ENCODE measurements at places on chromosomes 7 and 10.

- no peak for DNase-seq
Measured at GRCh38 chr7:22220941-22221340, 136.0 kb downstream of the RAPGEF5 start.

GRCh38 chr10:83649471-83649870, 489.8 kb upstream of the GHITM start:
- DNase-seq, result no peak

GRCh38 chr10:19488592-19489280, 327.5 kb upstream of the PLXDC2 start:
- DNase-seq, result no peak

GRCh38 chr10:17527514-17528146, 73.2 kb upstream of the ST8SIA6 start:
- DNase-seq, result no peak

- no peak for DNase-seq
Measured at GRCh38 chr7:44072364-44073231, 7.2 kb upstream of the PGAM2 start.

DNA sequence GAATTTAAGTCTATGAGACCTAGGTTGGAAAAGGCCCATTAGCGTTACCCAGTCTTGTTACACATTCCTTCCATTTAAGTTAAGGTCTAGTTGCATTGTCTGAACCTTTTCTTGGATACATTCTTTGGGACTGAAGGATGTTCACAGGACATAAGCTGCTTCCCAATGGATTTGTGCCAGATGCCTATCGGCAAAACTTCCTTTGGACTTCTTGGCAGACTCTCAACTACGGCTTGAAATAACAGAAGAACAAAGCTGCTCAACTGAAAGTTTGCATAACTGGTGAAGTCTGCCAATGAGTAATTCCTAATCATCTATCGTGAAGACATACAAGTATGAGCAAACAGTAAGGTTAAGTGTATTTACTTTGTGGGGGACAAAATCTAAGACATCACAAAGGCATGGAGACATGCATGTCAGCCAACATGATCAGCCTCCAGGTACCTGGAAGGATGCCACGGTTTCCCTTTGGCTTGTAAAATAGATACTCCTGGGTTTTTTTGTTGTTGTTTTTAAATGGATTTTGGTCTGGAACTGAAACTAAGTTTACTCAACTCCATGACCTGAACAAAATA, 35.4 kb downstream of the MALSU1 start:
- no peak for DNase-seq

GRCh38 chr7:135269921-135270320, 36.3 kb downstream of the STRA8 start:
- no peak for DNase-seq

DNA sequence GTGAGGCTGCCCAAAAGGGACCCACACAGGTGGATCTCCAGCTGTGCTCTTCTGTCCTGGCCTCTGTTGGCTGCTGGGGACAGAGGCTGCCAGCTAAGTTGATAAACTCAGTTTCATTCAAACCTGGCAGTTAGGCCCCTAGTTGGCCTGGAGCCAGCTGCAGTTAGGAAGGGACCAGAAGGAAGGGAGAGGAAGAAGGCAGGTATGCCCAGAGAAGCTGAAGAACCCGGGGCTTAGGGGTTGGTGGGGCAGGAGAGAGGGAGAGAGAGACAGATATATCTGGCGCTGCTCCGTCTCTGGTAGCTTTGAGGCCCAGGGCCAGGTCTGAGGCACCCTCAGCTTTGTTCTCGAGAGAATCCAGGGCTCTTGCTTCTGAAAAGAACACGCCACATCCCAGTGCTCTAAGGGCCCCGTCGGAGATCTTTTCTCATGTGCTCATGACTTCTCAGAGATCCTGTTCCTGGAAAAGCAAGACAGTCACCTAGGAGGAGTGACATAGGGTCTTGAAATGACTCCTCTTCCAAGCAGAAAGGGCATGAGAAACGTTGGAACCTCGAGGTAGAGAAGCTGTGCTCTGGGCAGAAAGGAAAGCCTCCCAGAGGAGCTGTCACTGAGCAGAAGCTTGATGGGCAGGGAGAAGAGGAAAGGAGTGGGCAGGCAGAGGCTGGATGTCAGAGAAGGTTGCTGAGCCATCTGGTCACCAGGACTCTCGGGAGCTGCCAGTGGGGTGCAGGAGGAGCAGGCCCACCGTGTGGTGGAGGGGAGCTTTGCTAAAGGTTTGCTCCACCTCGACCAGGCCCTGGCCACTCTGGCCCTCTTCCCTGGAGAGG, 153.6 kb downstream of the ARHGAP21 start:
- no peak for DNase-seq

DNA sequence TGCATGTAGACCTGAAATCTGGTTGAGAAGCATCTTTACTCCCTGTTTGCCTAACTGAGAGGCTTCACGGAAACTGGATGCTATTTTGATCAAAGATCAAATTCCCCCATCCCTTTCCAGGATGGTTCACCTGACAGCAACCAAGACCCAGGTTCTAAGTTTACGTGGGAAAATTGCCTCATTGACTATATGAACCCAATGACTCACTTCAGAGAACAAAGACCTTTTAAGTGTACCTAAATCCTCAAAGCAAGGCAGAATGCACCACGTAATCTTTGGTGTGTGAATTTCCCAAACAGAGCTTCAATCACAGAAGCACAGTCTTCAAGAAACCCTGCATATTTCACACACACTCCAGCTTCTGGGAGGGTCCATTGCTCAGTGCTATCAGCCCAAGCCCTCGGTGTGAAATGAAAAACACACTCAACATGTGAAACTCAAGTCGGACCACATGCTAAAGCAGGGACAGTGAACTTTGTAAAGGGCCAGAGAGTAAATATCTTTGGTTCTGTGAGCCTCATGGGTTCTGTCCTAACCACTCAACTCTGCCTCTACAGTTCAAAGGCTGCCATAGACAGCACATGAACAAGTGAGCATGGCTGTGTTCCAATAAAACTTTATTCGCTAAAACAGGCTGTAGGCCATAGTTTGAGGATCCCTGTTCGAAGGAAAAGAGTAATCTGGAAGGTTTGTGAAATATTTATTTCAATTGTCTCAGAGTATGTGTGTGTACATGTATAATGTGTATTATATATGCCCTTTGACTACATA, 275.6 kb upstream of the FOXK1 start:
- DNase-seq, result no peak

DNA sequence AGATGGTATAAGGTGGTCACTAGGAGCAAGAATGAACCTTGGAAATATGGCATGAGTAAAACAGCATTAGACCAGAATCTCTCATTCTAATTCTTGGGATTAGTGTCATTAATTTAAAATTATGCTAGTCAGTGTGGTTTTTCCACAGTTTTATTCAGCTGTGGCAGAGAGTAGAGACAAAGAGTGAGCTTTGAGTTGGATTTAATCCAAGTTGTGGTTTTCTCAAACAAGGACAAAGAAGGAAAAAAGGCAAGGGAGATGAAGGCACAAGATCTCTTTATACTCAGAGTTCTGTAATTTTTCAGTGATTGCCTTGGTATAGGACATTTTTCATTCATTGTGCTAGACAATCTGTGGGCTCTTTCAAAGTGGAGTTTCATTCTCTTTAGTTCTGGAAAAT, 28.2 kb upstream of the AKAP9 start:
- DNase-seq, result no peak

DNA sequence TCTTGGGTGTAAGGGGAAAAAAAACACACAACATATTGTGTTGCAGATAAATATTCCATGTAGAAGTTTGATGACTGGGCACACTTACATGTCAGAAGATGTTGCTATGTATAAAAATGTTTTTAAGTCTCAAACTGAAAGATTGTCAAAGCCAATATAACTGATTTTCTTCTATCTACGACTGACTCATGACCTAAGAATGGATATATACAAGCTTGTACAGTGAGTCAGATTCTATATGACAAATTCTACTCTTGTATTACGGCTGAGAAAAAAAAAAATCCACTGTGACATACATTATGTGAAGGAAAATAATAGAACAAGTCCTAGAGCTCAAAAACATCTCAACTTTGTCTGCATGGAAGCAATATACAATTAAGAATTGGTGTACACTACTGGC, 343.0 kb upstream of the PCDH15 start:
- no peak for DNase-seq

DNA sequence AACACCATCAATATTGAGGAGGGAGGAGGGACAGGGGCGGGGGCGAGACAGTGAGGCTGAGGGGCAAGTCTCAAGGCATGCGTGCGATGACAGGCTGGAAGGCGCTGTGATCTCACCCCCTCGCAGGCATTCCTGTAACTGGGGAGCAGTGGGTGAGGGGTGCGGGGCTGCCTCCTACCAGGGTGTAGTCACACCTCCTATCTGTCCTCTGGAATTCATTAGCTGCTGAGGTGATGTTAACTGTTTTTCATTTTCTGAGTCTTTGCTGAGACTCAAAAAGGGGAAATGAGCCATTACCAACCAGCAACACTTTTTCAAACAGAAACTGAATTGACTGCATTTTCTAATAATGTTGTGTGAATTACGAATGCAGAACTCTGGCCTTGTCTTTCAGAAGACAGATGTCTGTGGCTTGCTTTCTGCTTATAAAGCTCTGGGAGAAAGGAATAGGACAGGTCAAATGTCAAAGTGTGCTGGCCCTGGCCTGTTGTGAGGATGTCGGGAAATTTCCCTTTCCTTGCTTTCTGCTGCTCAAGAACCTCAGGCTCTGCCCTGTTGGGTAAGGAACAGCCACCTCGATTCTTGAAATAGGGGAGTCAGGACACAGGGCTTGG, 23.7 kb upstream of the CDH23 start:
- DNase-seq, result no peak

DNA sequence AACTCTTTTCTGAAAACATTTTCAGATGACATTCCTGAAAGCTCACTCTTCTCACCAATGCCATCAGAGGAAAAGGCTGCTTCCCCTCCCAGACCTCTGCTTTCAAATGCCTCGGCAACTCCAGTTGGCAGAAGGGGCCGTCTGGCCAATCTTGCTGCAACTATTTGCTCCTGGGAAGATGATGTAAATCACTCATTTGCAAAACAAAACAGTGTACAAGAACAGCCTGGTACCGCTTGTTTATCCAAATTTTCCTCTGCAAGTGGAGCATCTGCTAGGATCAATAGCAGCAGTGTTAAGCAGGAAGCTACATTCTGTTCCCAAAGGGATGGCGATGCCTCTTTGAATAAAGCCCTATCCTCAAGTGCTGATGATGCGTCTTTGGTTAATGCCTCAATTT, 16.5 kb downstream of the ANLN start:
- no peak for DNase-seq

Measured in activated gamma-delta T cell (primary cell).